ENCODE measurements at places on chromosomes 5 and 9. TPM values are rescaled to one million over a fixed set of nuclear protein-coding genes. Genes with fewer than 3 reads are reported as not detected.

Gene HMMR
- 1.4 TPM for total RNA-seq

Gene PCDHGC4
- total RNA-seq: not detected

Gene CDH6
- total RNA-seq: 207 TPM

Gene GABRA6
- total RNA-seq: not detected

Gene UTP15
- 24.0 TPM for total RNA-seq

Gene PKD2L2
- not detected for total RNA-seq

Gene IL13
- total RNA-seq: not detected

Gene GPR150
- total RNA-seq: 0.69 TPM

Gene ADGRD2
- not detected for total RNA-seq

Gene COX7C
- total RNA-seq: 356 TPM

Gene ARHGEF37
- total RNA-seq: 10.2 TPM

Gene SLC4A9
- not detected for total RNA-seq

Gene BTNL3
- total RNA-seq: not detected

Gene TTC1
- 83.0 TPM for total RNA-seq

Gene PPP3R2
- not detected for total RNA-seq

Gene LCN10
- total RNA-seq: not detected

Gene FCN2
- not detected for total RNA-seq

Gene WASHC1
- total RNA-seq: 4.7 TPM

Gene F2R
- 80.5 TPM for total RNA-seq

Gene CTXN3
- not detected for total RNA-seq
